Frontal cortex (tissue), 4 donors: ENCODE measurements at places on chromosomes 5 and 9.

DNA sequence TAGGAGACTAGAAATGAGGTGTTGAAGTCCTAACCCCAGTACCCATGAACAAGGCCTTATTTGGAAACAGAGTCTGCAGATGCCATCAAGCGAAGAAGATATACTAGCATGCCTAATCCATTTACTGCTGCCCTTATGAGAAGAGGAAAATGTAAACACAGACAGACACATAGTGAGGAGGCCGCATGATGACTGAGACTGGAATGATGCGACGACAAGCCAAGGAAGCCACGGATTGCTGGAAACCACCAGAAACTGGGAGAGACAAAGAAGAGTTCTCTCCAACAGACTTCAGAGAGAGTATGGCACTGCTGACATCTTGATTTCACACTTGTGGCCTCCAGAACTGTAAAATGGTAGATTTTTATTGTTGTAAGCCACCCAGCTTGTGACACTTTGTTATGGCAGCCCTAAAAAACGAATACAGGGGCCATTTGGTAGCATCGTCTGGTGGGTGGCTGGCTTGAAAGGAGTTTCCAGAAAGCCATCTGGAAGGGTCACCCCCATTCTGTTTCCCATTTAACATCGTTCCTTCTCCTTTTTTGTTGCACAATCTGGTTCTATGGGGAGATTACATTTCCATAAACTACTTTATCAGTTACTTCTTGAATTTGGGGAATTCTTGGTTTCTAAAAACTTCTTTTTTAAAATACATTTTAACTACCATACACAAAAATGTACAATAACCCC is 193.1 kb downstream of the HSD17B3 start:
- DNase-seq = no peak

GRCh38 chr9:79471580-79472543 is 99.9 kb upstream of the TLE4 start:
- no peak for DNase-seq

DNA sequence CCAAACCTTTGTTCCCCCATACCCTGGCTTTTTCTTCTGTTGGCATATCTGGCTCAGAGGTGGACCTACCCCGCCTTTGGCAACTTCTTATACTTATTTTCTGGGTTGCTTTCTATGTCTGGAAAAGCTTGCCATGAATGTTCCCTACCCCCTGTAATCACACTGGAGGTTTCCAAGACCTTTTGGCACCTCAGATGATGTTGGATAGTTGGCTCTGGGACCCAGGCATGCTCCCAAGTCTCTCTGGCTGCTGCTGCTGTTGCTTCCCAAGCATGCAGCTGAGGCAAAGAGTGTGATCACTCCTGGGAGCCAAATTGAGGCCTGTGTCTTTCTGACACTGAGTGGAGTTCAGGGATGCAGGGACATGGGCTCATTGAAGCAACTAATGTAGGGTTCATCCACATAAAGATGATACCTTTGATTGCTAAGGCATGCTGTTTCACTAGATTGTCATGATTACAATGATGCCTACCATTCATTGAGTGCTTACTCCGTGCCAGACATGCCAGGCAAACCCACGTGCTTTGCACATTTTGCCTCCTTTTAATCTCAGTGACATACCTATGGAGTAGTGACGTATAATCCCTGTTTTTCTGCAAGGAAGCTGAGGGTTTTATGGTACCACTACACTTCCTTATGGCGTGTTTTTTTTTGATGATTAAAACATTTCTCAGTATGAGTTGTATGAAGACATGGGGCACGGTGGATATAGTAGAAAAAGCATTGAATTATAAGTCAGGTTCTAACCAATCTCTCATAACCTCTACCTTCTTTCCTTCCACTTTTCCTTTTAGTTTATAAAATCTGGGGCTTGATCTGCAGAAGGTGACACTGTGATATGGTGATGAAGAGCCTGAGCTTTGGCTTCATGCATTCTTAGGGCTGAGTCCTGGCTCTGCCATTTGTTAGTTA is 73.1 kb downstream of the ARHGAP26 start:
- no peak for DNase-seq

DNA sequence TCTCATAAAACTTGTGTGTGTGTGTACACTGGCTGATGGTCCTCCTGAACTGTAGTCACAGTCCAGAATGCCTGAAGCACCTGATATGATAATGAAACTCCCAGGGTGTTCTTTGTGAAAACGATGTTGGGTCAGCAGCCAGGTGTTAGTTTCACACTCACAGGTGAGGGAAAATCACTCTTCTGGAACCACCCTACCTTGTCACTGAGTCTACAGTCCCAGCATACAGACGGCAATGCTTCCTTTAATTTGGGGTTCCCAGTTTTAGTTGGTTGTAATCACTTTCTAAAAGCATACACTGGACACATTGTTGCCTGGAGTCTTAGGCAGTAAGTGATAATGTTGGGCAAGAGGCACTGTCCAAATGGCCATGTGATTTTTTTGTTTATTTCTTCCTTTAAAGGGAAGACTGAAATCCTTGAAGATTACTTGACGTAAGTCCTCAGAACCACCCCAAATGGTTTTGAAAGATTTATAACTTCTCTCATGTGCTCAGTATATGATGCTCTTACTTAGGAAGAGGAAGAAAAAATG is 18.2 kb upstream of the MGAT1 start:
- no peak for DNase-seq

DNA sequence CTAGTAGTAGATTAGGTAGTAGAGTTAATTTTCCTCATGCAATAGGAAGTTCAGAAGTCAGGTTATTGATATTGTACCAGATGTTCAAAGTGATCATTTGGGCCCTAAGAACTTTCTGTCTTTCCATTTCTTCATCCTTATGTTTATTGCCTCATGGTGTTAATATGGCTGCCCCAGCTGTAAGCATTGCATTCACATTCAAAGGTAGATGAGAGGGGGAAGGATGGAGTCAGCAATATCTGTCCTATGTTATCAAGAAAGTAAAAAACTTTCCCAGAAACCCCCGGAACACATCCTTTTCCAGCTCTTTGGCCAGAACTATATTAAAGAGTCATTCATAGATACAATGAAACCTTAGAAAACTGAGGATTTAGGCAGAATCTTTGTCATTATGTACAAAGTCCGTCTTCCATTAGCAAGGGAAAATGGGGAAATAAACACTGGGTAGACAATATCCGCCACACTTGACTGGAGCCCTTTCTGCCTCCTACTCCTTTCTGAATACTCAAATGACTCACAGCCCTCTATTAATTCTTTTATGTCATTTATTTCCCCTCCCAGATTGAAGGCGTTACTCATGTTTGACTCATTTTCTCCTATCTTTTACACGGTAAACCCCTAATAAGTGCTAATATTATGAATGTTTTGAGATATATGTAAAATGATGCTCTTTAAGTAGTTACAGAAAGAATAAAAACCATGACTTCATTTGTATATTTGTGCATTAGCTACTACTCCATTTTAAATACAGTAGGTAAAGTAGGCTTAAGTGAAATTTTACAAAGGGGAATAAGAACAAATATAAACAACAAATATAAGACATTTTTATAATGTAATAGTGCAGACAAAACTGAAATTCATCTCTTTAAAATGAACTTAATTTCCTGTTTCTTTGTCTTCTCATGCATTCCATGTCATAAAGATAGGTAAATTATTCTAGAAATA is 127.6 kb downstream of the SLF1 start:
- no peak for DNase-seq

- no peak for DNase-seq
Observed at GRCh38 chr5:22431406-22431805, 421.7 kb downstream of the CDH12 start.

- no peak for DNase-seq
Observed at GRCh38 chr5:164058621-164059020, 553.2 kb downstream of the MAT2B start.

- no peak for DNase-seq
Observed at GRCh38 chr5:89849830-89850512, 559.6 kb downstream of the CETN3 start.

DNA sequence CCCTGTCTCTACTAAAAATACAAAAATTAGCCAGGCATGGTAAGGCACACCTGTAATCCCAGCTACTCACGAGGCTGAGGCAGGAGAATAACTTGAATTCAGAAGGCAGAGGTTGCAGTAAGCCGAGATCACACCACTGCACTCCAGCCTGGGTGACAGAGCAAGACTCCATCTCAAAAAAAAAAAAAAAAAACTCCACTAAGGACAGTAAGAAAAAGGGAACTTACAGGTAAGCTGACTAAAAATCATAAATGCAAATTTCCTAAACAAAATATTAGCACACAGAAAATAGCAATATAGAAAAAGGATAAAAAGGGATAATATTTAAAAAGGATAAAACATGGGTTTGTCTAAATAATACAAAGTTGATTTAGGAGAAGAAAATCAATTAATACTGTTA is 27.9 kb upstream of the HNRNPA0 start:
- DNase-seq = no peak

- no peak for DNase-seq
Observed at GRCh38 chr5:160969645-160970044, 117.6 kb upstream of the ATP10B start.

DNA sequence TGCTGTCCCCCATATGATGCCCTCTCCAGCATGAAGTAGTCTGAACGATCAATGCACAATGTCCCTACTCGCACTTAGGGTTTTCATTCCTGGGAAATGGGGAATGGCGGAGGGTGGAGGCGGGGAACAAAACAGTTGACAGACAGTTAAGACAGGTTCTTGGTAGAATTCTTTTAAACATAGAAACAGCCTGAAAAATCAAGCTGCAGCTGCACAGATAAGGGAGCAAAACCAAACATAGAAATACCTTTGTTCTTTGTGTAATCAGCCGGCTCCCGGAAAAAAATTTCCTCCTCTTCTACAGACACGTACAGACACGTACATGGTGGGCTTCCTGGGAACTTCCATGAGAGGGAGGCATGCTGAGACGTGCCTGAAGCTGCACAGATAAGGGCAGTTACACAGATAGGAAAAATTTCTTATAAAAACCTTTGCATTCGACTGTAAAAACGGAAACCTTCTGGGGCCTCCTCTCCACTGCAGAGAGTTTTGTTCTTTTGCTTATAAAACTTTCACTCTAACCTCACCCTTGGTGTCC is 662.4 kb upstream of the PTPRD start:
- DNase-seq = no peak

DNA sequence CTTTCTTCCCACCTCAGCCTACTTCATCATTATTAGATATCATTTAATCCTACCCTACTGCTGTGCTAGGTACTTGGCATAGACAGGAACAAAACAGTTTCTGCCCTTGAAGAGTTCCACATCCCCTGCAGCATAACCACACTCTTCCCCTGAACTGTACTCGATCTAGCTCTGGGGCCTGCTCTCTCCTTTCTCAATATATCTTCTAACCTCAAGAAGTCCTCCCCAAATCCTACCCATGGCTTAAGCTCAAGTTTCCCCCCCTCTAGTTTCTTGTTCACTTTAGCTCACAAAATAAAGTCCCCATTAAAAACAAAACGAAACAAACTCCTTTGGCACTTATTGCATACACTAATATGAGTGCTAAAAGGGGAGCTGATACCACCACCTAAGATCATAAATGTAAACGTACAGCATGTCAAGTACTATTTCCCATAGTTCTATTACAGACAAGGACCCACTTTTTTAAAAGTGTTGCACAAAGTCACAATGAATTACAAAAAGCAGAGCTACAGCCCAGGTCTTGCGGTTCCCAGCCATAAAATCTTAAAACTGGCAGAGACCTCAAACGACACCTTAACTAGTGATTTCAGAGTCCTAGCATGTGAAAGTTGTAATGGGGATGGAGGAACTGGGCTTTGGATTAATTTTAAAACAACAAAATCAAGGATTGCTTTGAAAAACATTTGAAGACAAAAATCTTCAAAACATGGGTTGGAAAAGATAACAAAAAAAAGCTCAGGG is 80.7 kb downstream of the PTPDC1 start:
- no peak for DNase-seq

DNA sequence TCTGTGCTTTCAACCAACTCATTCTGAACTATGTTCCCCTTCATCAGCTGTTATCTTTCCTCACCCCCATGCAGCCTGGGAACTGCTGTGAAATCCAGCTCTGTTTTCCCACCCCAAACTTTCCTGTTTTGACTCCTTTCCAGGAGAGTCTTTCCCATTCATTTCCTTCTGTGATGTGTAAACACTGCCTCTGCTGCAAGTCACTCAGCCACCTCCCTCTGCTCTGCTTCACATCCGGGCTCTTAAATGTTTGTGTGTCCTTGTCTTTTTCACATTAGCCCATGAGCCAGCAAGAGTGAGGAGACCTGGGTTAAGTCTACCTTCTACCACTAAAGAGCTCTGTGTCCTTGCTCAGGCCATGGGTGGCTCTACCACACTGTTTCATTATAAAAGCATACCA is 137.5 kb downstream of the ICE1 start:
- DNase-seq = no peak

GRCh38 chr5:157563373-157563928 is 12.1 kb downstream of the ADAM19 start:
- DNase-seq = peak; percentile 39

- DNase-seq = no peak
Observed at GRCh38 chr5:100026606-100027005, 508.6 kb upstream of the FAM174A start.

- DNase-seq = no peak
Observed at GRCh38 chr5:169354263-169354662, 53.3 kb upstream of the SLIT3 start.

- no peak for DNase-seq
Observed at GRCh38 chr9:81370650-81371049, 318.7 kb downstream of the TLE1 start.

GRCh38 chr5:74288448-74289108 is 351.9 kb downstream of the ENC1 start:
- no peak for DNase-seq

GRCh38 chr5:119318256-119318894 is 37.4 kb upstream of the TNFAIP8 start:
- DNase-seq = no peak

DNA sequence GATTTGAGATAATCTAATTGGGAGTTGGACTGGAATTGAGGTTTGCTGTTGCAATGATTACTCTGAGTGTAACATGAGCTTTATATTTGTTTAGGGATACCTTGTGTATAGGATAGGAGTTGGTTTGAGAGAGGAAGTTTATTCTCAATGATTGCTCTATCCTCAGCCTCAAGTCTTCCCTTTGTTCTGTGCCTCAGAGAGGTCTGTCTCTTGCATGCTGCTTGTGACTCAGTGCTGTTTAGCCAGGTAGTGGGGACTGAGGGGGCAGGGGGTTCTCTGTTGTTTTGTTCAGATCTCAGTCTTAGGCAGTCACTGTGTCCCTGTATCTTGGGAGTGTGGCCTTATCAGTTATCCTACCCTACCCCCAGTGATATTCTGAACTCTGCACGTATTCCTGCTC is 192.1 kb downstream of the SPATA31D1 start:
- DNase-seq = no peak

- DNase-seq = no peak
Observed at GRCh38 chr5:126508251-126508961, 85.2 kb downstream of the GRAMD2B start.
